Activated CD8-positive, alpha-beta T cell treated with anti-CD3 and anti-CD28 coated beads, Interleukin-2, amount 10 ng/mL, durations not matched to agents 7 days and 5 days (primary cell): ENCODE measurements at places on chromosomes 7 and 10. TPM values are rescaled to one million over a fixed set of nuclear protein-coding genes. Genes with fewer than 3 reads are reported as not detected.
A peak's percentile ranks its signal among the peaks of the same experiment; 100 is the strongest.

The GPRIN2 gene
- not detected for total RNA-seq

The OPALIN gene
- not detected for total RNA-seq

The ASB10 gene
- total RNA-seq, result not detected

The VSTM4 gene
- total RNA-seq, result not detected

The TPST1 gene
- 1.8 TPM for total RNA-seq

GRCh38 chr7:151351967-151352366, 10.4 kb downstream of the NUB1 start:
- peak overlapping the region; percentile 51 for H3K4me3 ChIP-seq
- H3K27me3 ChIP-seq, result no peaks in the 10 kb centered on the region
- peaks cover 70% of the 10 kb centered on the region for H3K36me3 ChIP-seq
- H3K27ac ChIP-seq, result peak overlapping the region; percentile 90

DNA sequence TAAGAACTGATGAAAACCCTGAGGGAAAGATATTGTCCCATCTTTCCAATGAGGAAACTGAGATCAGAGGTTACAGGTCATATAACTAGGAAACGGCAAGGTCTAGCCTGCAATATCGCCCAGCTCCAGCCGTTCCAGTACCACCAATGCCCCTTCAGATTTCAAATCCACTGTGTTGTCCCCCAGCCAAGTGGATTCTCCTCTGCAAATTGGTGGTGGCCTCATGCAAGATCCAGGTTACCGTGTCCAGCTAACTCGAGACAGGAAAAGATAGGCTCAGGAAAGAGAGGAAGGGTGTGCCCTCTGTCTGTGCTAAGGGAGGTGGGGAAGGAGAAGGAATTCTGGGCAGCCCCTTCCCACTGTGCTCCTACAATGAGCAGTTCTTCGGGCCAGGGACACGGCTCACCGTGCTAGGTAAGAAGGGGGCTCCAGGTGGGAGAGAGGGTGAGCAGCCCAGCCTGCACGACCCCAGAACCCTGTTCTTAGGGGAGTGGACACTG, 25.3 kb downstream of the PRSS2 start:
- peaks cover 65% of the 10 kb centered on the region for H3K4me1 ChIP-seq
- H3K36me3 ChIP-seq, result peaks cover 87% of the 10 kb centered on the region
- peak overlapping the region; percentile 90 for H3K4me3 ChIP-seq
- peak overlapping the region; percentile 99 for H3K27ac ChIP-seq

- no peak overlapping the region for H3K27ac ChIP-seq
- DNase-seq, result no peak
- no peaks in the 10 kb centered on the region for H3K4me1 ChIP-seq
- no peaks in the 10 kb centered on the region for H3K36me3 ChIP-seq
These were observed 201.3 kb downstream of the MYOF start for GRCh38 chr10:93280699-93281366.

DNA sequence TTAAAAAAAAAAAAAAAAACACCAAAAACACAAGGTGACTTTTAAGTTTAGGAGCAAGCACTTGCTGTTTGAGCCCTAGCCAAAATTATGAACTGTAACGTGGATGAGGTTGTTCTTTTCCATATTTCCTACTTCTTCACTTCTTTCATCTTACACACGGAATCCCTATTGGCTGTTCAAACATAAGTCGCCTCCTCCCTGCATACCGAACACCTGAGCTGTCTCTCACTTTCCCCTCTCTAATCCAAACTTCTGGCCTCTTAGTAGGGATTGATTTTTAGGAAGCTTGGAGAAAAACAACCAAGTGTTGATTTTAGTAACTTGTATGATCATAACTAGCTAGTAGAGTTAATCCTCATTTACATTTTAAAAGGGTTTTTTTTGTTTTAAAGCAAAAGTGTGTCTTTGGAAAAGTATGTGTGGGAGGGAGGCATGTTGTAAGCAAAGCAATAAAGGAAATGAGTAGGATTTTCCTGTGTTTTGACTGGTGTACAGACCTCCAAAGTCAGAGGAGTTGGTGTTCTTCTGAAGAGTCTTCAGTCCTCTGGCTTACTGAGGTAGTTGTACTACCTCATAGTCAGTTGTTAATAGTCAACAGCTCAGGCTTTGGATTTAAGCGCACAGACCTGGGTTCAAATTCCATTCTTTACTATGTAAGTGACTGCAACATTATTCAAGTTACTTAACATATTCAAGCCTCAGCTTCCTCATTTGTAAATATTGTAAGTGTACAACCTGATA, 39.3 kb downstream of the RABGEF1 start:
- H3K27me3 ChIP-seq, result no peaks in the 10 kb centered on the region
- no peak overlapping the region for H3K4me3 ChIP-seq

GRCh38 chr7:152476551-152476950, 40.7 kb upstream of the KMT2C start:
- no peaks in the 10 kb centered on the region for H3K27me3 ChIP-seq
- H3K27ac ChIP-seq, result no peak overlapping the region
- peaks cover under 1% of the 10 kb centered on the region for H3K36me3 ChIP-seq
- H3K4me1 ChIP-seq, result no peaks in the 10 kb centered on the region

- no peaks in the 10 kb centered on the region for H3K36me3 ChIP-seq
- no peaks in the 10 kb centered on the region for H3K27me3 ChIP-seq
- H3K4me1 ChIP-seq, result no peaks in the 10 kb centered on the region
- no peak overlapping the region for H3K4me3 ChIP-seq
- no peak for DNase-seq
These were observed 328.6 kb upstream of the CDC14C start for GRCh38 chr7:48595756-48596155.

- peaks cover 5% of the 10 kb centered on the region for H3K4me1 ChIP-seq
- no peaks in the 10 kb centered on the region for H3K36me3 ChIP-seq
- no peak for DNase-seq
- H3K4me3 ChIP-seq, result peak overlapping the region; percentile 3
- H3K27ac ChIP-seq, result no peak overlapping the region
- peaks cover 22% of the 10 kb centered on the region for H3K27me3 ChIP-seq
These were observed 1.4 kb downstream of the BAIAP2L1 start for GRCh38 chr7:98399462-98399861.
